Kidney (tissue), 22 donors: ENCODE measurements at places on chromosomes 3 and 15.

DNA sequence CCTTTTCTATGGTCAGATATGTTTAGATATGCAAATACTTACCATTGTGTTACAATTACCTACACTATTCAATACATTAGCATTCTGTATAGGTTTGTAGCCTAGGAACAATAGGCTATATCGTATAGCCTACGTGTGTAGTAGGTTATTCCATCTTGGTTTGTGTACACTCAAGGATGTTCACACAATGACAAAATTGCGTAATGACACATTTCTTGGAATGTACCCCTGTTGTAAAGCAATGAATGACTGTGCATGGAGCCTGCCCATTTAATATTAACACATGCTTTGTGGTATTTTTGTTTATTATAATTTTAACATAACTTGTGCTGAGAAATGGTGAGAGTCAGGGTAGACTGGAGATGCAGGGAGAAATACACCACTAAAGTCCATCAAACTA is 154.9 kb downstream of the LEKR1 start:
- no peak for DNase-seq

DNA sequence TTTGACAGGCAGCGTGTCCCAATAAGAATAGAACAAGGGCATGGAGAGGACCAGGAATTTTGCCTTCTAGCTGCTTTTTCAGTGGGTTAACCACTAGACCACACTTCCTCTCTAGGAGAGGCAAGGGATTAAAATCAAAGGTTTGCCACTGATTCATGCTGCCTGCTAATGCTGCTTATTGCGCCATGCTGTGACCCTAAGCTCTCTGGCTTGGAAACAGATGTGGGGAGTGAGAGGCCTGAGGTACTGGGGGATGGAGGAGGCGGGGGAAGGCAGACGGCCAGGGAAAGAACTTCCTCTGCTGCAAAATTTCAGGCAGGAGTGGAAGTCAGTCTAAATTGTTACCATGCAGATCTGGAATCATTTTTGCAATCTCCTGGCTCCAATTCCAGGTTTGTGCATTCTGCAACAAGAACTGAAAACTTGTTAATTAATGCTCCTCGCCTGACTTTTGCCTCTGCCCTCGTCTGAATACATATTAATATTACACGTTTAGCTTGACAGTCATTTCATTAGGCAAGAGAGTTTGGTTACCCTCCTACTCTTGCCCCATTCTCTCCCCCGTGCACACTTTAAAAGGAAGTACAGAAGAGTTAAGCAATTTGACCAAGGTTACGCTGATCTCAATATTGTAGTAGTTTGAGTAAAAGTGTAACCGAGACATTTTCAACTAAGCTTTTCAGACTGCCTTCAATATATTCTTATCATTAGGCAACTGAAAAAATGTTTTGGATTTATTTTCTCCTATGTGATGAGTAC is 121.7 kb upstream of the SPRED1 start:
- DNase-seq = peak; percentile 73

DNA sequence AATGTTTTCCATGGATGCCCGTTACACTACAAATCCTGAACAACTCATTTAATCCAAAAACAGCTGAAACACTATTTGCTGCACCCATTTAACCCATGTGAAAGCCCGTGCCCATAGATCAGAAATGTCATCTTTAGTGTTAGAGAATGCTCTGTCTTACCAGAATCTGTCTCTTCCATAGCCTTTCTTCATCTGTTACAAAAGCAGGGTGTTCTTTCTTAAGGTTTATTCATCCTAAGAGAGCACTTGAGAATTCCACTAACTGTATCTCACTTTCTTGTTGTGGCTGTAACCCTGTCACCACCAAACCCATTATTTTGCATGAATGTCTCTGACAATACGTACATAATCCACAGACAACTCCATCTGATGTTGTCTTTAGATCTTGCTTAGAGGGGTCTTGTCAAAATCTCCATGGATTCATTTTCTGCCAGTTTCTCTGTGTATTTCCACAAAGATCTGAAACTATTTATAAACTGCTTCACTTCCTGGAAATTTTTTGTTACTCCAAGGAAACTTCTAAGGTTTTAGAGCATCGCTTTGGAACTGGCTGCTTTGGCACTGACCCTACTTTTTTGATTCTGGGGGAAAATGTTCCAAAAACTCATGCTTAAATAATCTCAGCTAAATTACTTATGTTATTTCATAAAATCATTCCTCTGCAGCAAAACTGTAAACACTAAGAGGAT is 167.8 kb upstream of the CCDC54 start:
- no peak for DNase-seq

DNA sequence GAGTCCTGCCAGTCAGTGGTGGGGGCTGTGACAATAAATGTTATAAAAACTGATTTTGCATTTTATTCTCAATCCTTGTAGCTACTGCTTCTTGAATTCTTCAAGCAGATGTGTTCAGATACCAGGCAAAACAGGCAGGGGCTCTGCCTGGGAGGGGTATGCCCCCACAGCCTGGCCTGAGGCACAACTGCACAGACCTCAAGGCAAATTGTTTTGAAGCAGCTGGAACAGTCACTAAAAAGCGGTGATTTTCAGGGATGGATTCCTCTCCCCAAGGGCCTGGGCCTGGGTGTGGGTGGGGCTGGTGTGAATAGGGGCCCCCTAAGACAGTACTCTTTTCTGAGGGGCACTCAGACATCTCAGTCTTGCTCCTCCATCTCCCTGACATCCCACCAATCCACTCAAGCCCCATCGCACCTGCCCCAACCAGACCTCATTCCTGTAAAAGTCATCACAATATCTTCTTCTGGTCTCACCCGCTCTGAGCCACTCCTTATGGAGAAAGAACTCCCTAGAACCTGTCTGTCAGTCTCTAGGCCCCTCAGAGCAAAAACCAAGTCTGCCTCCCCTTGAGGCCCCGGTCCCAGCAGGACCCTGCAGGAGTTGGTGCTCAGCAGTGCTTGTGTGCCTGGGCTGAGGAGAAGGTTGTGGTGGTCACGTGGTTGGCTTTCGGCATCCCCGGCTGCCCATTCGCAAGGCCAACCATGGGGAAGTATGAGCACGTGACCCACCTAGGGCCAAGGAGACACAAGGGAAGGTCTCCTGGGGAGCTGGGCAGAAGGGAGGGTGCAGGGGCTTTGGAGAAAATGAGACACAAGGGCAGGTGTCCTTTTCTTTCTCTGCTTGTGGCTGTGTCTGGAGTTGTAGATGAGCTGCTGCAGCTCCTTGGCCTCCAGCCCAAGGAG is 2.9 kb upstream of the PSTPIP1 start:
- DNase-seq = no peak

DNA sequence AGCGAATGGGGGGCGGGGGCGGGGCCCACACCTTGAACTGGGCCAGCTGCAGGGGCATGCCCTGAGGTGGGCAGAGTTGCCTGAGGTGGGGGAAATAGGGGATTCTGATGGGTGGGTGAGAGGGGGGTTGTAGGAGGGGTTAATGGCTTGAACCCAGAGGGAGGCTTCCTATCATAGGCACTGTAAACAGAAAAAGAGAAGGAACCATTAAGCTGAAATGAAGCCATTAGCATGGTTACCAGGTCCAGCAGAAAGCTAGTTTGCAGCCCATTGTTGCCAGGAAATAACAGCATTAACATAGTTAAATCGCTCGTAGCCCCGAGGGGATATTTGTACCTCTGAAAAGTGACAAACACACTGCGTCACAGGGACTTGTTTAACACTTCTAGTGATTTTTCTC is 29.0 kb downstream of the ETV5 start:
- DNase-seq = no peak

DNA sequence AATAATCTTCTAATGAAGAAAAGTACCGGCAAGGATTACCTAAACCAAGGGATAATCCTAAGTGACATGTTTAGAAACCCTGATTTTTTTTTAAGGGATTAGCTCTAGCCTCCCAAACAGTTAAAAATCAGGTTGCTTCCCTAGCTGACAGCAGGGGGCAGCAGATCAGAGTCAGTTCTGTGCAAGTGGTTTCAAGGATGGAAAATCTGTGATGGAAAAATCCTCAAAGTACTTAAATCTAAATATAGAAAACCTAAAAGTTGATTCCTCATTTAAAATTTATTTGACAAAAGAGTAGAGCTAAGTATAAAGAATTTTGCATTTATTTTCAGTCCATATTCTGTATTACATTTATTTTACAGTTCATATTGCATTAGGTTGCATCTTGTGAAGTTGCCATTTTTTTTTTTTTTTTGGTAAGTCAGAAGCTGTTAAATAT is 107.6 kb downstream of the PEX5L start:
- peak; percentile 46 for DNase-seq

GRCh38 chr3:172315401-172316091 is 132.7 kb downstream of the GHSR start:
- DNase-seq = no peak

- no peak for DNase-seq
These were observed 81.3 kb downstream of the DGKG start for GRCh38 chr3:186280737-186281136.

GRCh38 chr15:33500432-33501195 is 189.8 kb downstream of the RYR3 start:
- DNase-seq = peak; percentile 62

GRCh38 chr3:148951599-148952361 is 39.6 kb upstream of the GYG1 start:
- DNase-seq = no peak

- no peak for DNase-seq
These were observed 97.1 kb downstream of the ERC2 start for GRCh38 chr3:56370991-56371775.

DNA sequence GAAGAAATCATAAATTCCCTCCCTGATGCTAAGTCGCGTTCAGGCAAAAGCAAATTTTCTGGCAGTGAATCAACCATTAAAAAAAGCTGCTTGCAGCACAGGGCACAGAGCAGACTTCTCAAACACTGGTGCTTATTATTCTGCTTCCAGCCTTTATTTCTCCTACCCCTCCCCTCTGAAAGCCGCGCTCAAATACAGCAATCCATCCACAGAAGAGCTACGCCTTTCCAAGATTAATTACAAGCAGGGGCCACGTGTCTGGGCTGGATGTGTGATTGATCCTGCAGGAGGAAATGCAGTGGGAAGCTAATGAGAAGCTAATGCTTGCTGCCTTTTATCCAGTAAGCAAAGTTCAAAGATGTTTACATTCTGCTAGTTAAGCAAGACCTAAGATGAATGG is 134.9 kb upstream of the TOPAZ1 start:
- DNase-seq = no peak

DNA sequence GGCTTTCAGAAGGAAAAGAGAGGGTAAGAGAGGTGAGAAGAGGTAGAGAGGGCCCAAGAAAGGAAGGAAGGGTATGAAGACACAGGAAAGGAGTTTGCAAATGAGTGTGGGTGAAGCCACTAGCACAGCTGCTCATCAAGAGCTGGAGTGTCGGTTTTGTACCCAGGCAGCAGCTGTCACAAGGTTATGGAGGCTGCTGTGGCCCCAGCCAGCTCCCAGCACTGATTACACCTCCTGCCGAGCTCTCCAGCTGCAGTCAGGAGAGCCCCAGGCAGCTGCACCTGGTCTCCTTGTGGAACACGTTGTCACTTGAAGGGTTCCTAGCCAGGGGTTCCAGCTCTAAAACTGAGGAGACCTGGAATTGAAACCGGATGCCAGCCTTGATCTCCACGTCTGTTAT is 60.4 kb upstream of the CHD2 start:
- DNase-seq = no peak

- DNase-seq = no peak
These were observed 86.8 kb downstream of the SYNPR start for GRCh38 chr3:63364910-63365309.

- no peak for DNase-seq
These were observed 4.6 kb upstream of the MFGE8 start for GRCh38 chr15:88917760-88918159.

- no peak for DNase-seq
These were observed 31.2 kb downstream of the IQGAP1 start for GRCh38 chr15:90419206-90419605.

DNA sequence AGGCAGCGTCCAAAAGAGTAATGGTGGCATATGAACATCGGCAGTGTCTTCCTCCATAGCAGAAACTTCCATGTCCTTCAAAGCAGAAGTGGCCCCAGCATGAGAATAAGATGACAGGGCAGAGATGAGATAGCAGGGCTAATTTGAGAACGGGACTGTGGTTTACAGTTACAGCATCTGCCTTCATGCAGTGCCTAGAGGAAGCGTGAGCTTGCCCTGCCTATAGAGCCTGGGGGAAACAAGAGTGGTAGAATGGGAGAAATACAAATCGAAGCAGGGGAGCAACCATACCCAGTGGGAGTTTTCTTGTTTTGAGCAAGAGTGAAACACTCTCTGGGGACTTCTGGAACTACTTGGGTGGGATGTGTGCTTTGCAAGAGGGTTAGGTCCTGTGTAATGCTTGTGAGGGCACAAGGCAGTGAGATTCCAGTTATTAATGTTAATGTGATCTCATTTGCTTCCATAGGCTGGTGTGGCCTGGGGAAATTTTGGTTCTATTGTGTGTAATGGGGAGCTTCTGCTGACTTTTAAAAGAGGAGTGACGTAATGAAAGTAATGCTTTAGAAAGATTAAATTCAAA is 616.9 kb downstream of the ZIC1 start:
- DNase-seq = no peak

GRCh38 chr3:147799601-147800000 is 390.4 kb downstream of the ZIC1 start:
- no peak for DNase-seq

DNA sequence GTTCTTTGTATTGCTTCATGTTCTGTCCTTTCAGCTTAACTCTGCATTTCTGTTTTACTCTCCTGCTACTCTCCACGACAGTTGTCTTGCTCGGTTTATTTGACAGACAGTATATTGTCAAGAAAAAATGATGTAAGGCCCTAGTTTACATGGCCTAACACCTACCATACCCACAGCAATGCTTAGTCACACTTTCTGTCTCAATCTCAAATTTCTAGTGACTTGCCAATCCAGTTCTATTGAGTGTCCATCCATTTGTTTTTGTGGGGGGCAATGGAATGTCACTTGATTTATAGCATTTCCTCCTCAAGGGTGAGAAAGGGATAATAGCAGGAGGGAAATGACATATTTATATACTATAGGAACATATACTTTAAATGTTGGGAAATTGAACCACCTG is 676.2 kb downstream of the NAALADL2 start:
- no peak for DNase-seq

- DNase-seq = no peak
These were observed 221.3 kb upstream of the GAP43 start for GRCh38 chr3:115401851-115402501.

DNA sequence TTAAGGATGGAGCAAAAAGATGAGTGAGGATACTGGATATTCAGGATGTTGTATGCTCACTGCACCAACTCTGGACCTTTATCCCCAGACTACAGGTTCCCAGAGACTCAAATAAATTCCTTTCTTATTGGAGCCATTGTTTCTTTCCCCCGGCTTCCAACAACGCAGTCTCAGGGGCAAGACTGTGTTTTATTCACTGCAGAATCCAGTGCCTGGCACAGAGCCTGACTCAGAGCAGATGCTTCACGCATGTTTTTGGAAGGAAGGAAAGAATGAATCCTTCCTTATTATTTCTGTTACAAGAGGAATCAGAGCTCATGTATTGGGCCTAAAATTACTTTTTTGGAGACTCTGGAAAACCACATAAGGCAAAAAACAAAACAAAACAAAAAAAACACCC is 96.0 kb upstream of the VGLL4 start:
- DNase-seq = no peak
